Amygdala (tissue), 56 donors: ENCODE measurements at places on chromosomes 6 and 20.

- DNase-seq = no peak
These were observed 39.1 kb upstream of the FOXO3 start for GRCh38 chr6:108521616-108522107.

GRCh38 chr20:5890773-5891441 lies 59.4 kb downstream of the TRMT6 start:
- DNase-seq = no peak

DNA sequence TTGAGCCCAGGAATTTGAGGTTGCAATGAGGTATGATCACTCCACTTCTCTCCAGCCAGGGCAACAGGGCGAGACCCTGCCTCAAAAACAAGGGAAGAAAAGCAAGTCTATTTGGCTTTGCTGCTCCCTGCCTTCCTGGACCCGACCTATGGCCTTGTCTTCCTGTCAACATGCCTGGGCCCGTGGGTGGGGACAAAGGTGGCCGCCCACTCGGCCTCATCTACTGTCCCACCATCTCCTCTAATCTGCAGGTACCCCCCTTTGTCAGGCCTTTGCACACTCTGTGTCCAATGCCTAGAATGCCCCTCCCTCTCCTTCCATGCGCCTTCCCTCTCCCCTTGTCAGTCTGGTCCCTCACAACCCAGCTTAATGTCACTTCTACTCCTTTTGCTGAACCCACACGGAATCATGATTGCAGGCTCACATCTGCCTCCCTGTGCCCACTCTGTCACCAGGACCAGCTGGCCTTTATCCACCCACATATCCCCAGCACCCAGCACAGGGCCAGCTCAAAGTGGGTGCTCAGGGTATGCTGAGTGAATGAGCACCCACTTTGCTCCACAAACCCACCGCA lies 40.3 kb downstream of the MDFI start:
- no peak for DNase-seq

DNA sequence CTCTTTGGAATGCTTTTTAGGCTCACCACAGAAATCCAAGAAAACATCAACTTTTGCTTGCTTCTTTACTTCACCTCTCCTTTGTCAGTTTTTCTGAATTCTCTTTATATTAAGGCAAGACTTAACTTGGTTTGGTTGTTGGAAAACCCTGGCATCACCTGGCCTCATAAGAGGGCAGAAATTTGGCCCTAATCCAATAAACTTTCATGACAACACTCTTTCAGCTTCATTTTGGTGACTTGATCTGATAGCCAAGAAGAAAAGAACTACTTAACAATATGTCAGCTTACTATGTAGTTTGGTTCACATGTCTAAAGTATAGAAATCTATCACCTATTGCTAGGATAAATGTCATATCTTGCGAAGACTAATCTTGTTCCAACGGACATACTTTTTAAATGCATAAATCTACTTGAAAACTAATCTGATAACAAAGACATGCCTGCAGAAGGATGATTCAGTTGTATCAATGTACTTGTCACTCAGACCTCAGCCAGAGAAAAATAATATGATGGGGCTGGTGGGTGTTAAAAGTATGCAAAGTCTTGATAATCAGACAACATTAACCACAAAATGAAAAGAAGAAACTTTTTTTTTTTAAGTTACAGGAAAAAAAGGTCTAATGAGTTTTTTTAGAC lies 19.3 kb upstream of the HBS1L start:
- DNase-seq = no peak

DNA sequence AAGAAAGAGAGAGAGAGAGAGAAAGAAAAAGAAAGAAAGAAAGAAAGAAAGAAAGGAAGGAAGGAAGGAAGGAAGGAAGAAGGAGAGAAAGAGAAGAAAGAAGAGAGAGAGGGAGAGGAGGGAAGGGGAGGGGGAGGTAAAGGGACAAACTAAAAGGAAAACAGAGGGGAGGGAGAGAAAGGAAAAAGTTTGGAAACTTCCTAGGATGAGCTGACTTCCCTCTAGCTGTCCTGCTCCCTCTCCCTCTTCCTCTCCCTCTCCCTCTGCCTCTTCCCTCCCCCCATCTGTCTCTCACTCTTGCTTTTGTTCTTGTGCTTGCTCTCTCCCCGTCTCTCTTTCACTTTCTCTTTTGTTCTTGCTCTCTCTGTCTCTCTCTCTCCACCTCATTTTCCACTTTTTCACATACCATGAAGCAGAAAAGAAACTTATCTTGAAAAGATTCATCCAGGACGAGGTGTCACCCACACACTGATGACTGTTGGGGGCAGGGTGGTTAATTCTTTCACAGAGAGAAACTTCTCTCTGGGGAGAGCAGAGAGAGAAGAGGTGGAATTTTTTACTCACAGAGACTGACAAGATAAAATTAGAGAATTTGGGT lies 56.4 kb upstream of the DUSP22 start:
- no peak for DNase-seq

DNA sequence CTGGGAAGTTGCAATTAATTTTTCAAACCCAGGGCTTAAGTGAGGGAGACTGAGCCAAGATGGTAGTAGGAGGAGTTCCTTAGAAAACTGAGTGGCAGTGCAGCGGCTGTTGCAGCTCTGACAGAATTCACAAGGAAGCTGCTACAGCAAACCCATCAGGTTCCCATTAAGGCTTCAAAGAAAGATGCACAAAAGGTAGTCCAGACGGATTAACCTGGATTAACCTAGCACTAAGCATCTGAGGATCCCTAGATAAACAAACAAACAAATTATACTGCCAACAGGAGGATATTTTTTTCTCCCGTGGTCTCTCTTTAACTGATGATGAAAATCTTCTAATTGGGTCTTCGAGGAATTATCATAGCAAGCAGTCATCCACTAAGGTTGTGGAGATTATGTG lies 5.2 kb downstream of the TENT5A start:
- DNase-seq = no peak

DNA sequence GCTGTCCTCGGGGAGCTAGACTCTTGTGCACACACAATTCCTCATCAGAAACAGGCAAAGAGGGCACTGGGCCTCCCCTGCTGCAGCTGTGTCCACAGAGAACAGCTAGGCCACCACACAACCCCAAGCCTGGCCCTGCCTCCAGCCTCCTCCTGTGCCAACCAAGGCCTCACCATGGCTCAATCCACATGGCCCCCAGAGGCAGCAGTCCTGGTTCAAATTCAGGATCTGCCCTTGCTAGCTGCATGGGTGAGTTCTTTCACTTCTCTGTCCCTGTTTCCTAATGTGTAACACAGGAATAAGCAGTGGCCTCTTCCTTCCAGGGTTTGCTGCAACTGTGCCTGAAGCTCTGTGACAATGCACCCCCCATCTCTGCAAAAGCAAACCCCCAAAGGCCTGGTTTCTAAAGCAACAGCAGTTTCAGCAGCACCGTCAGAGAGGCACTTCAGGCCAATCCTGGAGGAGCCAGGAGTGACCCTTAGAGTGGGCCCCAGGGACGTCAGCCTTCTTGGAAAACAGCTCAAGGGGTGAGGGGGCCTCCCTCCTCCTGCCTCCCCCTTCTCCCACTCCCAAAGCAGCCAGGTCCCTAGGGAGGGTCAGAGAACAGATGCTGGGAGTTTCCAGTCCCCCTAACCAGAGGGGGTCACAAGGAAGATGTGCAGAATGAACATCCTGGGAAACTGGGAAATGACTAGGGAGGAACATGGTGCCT lies 2.2 kb downstream of the ADISSP start:
- no peak for DNase-seq

GRCh38 chr6:159084493-159085091 lies 39.8 kb upstream of the TAGAP start:
- DNase-seq = no peak

DNA sequence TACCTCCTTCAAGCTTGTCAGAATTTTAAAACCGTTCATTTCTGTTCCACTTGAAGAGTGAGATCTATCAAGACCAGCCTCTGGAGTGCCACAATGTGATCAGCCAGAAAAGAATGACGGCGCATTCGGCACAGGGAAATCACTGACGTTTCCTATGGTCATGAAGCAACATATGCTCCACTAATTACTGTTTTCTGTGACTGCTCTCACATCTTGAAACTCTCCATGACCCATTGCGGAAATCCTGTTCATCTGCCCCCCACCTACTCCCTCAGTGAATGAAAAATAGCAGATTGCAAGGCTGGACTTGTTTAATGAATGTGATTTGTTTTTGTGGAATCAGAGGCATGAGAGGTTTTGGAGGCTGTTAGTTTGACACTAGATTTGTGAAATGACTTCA lies 53.2 kb downstream of the SAMD5 start:
- no peak for DNase-seq

DNA sequence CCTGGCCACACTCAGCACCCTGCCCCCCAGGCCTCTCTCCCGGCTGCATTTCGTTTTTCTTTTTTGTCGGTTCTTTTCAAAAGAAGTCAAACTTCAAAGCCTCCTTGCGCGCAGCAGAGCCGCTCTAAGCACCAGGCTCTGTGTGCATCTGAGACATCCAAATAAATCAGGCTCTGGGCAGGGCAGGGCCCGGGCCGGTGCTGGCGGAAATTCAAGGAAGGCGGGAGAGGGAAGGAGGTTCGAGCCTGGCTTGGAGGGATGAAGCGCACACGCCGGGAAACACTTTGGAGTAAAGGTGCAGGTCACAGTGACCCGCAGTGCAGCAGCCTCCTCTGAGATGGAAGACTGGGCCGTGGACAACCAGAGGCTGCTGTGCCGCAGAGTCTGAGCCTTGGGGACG lies 5.8 kb downstream of the GATA5 start:
- DNase-seq = no peak

DNA sequence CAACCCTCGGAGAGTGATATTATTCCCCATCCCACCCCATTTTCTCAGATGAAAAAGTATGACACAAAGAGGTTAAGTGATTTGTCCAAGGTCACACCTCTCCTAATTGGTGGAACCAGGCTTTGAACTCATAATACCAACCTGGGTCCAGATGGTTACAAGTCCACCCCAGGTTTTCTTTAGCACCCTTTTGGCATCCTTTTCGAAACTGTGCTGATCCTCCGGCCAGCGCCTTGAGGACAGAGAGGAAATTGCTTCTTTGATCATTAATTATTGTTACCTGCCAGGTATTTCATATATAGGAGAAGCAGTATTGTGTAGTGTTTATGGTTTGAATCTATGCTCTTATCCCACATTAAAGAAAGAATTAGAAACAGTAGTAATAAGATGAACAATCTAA lies 29.3 kb upstream of the PDYN start:
- no peak for DNase-seq

DNA sequence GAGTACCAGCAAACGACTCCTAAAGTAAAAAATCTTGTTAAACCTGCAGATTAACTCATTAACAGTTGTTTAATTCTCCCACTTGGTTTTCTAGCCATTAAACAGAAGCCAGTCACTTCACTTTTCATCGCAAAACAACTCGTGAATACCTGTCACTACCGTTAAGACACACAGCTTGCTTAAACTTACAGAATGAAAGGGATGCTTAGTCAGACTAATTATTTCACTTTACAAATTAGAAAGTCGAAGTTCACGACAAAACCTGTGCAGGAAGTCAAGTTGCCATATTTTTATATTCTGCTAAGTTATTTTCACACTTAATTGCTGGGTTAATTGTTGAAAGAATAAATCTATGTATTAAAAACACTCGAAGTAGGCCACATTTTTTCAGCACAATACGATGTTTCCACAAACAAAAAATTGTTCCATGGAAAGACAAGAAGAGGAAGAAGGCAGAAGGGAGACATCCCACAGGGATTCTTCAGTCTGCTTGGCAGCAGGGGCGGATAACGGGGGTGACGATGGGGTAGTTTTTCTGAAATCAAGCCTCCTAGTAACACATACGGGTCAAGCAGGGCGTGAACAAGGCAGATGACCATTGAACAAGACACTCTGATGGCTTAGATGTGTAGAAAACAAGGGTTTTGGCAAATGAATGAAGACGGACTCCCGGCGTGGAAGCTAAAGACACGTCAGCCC lies 933 bp downstream of the SSR1 start:
- DNase-seq = peak; percentile 28

DNA sequence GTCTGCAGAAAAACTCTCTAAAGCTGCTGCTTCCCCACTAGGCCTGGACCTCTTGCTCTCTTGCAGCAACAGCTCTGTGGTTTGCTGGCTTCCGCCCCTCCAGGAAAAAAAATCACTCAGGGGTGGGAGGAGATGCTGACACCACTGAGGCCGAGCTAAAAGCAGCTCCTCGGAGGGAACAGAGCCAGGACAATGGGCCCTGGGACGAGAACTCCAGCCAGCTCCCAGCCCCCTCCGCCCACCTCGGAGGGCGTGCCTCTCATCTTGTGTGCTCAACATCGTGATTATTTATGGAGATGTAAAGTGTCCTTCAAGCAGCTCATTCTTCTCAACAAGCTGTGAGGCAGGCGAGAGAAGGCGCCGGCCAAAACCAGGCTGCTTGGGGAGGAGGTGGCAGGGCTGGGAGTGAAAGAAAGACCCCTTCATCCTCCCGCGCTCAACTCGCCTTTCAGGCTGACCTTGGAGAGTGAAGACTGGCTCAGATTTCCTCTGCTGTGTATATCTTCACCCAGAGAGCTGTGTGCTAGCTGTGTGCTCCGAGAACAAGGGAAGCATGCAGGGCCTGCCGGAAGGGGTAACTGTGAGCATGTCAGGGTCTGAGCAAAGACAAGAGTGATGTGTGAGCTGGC lies 53.5 kb upstream of the LRFN2 start:
- DNase-seq = peak; percentile 2

- DNase-seq = no peak
These were observed 47.3 kb downstream of the ITCH start for GRCh38 chr20:34410336-34410735.

DNA sequence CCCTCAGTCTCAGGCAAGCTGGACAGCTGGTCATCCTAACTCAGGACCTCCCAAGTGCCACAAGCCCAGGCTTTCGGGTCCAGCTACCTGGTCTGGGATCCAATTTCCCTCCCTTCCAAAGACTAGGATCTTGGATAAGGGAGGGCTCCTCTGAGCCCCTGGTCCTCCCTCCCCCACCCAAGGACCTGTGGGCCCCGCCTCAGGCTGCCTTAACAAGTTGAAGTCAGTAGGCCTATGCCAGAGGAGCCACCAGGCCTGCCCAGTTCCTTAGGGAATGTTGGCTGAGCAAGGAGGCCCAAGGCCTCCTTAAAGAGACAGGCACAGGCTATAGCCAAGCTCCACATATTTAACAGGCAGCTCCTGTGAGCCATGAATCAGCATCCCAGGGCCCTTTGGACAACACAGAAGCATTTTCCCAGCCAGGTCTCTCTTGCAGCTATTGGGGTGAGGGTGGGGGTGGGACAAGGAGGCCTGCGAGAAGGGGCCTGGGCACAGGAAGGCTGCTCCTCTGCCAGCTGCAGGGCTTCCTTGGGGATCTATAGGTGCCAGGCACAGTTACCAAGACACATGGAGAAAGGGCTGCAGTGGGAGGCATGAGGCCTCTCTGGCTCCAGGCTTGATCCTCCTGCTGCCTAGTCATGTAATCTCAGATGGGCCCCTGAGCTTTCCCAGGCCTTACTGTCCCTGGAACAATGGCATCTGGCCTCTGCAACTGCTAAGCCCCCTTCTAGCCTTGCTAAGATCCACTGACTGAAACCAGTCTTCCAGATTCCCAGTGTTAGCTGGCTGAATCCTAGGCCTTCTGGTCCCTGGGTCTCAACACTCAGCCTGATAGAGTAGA lies 27.4 kb upstream of the NOL4L start:
- no peak for DNase-seq

DNA sequence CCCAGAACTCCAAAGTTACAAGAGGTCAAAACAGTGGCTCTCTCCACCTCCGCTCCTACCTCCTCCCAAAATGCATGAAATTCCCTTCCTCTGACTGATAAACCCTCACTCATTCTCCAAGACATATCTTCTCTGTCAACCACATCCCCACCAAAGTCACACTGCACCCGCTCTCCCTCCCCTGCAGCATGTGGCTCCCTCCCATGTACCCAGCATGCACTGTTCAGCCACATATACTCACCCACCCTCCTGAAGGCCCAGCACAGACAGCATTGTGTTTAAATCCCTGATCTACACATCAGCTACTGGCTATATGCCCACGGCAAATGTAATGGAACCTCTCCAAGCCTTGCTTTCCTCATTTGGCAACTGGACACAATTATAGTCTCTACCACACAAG lies 5.5 kb upstream of the POU5F1 start:
- no peak for DNase-seq
